ENCODE measurements at places on chromosomes 4 and X. TPM values are rescaled to one million over a fixed set of nuclear protein-coding genes. Genes with fewer than 3 reads are reported as not detected.
A peak's percentile ranks its signal among the peaks of the same experiment; 100 is the strongest.

DNA sequence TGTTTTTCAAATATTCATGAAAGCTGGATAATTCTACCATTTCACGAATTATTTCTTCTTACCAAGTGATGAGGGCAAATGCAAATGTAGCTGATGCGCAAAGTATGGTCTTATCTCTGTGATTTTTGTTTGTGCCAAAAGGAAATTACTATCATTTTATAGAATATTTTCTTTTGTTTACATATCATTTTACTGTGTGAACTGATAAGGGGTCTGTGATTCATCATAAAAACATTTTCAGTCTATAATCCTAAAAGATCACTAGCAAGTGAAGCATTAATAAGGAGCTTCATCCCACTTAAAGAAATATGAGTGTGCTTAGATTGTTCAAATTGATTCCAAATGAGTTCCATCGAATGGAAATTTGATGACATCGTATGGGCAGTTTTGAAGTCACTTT lies 694 bp downstream of the CSN3 start:
- no peak for DNase-seq

DNA sequence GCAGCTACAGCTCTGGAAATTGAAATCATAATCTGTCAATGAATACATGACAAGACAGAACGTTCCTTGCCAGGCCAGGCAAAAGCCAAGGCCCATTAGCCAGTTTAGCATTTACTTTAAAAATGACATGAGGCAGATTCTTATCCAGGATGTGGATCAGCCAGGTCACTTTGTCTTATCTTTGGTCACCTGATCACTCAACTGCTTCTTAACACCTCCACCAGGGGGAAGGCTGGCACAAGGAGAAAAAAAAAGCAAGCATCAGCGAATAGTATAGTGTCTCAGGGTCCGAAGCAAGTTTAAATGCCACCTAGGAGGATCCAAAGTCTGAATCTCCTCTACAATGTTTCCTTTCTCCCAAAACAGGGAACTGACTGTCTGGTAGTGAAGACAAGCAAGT lies 18.8 kb downstream of the ATP1B4 start:
- no peak for DNase-seq

GRCh38 chr4:186845137-186845842 lies 121.6 kb upstream of the FAT1 start:
- DNase-seq, result no peak

DNA sequence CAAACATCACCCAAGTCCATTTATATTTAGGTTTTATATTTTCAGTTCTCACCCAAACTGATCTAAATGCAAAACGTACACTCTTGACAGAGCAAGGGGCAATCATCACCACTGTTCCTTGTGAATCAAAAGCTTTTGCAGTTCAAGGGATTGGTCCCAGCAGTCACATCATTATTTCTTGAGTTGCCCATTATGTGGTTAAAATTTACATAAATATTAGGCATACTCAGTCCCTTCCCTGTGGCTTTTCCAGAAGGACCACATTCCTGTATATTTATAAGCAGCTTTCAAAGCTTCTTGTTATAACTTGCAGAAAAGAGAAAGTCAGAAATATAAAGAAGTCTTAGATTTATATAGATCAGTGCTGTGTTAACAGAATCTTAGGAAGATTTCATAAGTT lies 224.4 kb downstream of the CLCN4 start:
- DNase-seq, result no peak

DNA sequence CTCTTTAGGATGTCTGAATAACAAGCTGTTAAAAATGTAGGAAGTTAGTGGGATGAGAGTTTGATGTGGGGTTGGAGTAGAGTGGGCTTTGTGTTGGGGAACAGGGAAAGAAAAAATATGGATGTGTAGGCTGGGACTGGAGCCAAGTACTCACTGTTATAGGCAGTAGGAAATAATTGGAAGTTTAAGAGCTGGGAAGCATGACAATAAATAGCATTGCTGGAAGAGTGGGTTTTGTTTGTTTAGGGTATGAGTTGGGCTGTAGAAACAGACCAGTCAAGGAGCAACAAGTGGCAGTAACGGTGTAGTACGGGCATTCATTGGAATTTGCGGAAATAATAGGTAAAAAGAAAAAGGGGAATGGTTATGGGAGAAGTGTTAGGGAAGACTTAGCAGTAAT lies 81.6 kb downstream of the KDM6A start:
- no peak for DNase-seq

GRCh38 chr4:40301603-40302002 lies 33.5 kb upstream of the CHRNA9 start:
- no peak for DNase-seq

- DNase-seq, result peak; percentile 35
These were observed 32.4 kb upstream of the HMX1 start for GRCh38 chr4:8904041-8904501.

- no peak for DNase-seq
These were observed 52.0 kb downstream of the SEC24D start for GRCh38 chr4:118783887-118784286.

- DNase-seq, result no peak
These were observed 129.5 kb downstream of the LARP7 start for GRCh38 chr4:112766422-112766821.

The SERTM2 gene
- total RNA-seq, result 0.04 TPM

The H2BW2 gene
- not detected for total RNA-seq

The KLKB1 gene
- total RNA-seq, result 1.6 TPM
